Uterine smooth muscle cell (primary cell): ENCODE measurements at places on chromosomes 3 and 15. TPM values are rescaled to one million over a fixed set of nuclear protein-coding genes. Genes with fewer than 3 reads are reported as not detected.

Gene AHSG
- not detected in 2 replicates for total RNA-seq

Gene P2RY14
- not detected in 2 replicates for total RNA-seq

Gene LRRC31
- total RNA-seq: not detected in 2 replicates

Gene ITGB5
- 368 and 653 TPM in 2 replicates for total RNA-seq

Gene COL6A5
- under 0.01 TPM in 1 of 2 replicates, not detected in the other for total RNA-seq

Gene TP63
- under 0.01 and 0.25 TPM in 2 replicates for total RNA-seq

Gene CLDN18
- 0.12 TPM in 1 of 2 replicates, not detected in the other for total RNA-seq

Gene MYRIP
- 0.12 and 0.22 TPM in 2 replicates for total RNA-seq

Gene UCN2
- total RNA-seq: 1.2 and 1.5 TPM in 2 replicates

Gene CPNE9
- not detected in 2 replicates for total RNA-seq

Gene CYP8B1
- under 0.01 TPM in 1 of 2 replicates, not detected in the other for total RNA-seq

Gene ALG1L2
- 0.22 TPM in 1 of 2 replicates, not detected in the other for total RNA-seq

Gene EOMES
- not detected in 2 replicates for total RNA-seq

Gene XCR1
- total RNA-seq: under 0.01 TPM in 1 of 2 replicates, not detected in the other

Gene CILP
- under 0.01 and 0.12 TPM in 2 replicates for total RNA-seq
